ENCODE measurements at places on chromosomes 16 and 17.

DNA sequence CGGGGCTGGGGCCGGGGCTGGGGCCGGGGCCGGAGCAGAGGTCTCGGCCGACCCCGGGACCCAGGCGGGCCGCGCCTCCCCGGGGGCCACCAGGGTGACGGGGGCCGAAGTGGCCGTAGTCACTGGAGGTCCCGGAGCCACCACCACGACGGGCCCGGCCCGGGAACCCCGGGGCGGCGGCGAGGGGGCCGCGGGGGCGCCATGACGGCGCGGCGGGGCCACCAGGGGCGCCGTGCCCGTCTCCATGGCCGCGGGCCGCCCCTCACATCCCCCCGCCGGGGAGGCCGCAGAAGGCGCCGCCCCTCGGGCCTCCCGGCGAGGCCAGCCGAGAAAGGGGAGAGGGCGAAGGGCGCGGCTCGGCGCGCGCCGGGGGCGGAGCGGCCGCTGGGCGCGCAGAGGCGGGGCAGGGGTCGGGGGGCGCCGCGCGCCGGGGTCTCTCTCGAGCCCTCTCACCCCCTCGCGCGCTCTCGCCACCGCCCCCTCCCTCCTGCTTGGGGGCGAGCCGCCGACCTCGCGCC, 297 bp downstream of the TBC1D10B start:
- DNase-seq, result no peak

DNA sequence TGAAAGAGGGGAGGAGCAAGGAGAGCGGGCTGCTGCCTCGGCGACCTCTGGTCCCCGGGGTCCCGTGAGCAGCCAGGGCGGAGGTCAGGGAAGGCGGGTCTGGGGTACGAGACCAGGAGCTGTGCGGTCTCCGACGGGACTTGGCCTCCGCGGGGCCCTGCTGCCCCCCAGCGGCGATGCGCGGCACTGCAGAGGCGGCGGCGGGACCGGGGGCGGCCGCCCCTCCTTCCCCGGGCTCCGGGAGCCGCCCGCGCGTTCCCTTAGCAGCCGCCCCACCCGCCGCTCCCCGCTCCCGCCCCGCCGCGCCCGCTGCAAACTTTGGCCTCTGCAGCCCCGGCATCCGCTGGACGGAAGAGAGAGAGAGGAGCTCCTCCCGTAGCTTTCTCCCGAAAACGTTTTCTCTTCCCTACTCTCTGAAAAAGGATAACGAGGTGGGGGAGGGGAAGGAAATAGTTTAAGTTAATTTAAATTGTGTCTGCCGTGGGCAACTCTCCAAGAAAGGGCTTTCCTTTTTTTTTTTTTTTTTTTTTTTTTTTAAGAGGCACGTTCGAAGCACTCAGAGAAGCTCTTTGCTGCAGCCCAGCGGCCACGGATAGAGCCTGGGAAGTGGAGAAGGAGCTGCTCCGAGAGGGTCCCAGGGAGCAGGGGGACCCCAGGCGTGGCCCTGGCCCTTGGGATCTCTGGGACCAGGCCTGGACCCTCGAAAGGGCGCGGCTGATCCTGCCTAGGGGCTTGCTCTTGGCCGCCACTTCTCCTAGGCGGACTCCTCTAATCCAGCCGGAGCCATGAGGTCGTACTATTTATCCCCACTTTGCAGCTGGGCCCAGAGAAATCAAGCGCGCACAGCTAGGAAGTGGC, 43.2 kb downstream of the C16orf82 start:
- no peak for DNase-seq

DNA sequence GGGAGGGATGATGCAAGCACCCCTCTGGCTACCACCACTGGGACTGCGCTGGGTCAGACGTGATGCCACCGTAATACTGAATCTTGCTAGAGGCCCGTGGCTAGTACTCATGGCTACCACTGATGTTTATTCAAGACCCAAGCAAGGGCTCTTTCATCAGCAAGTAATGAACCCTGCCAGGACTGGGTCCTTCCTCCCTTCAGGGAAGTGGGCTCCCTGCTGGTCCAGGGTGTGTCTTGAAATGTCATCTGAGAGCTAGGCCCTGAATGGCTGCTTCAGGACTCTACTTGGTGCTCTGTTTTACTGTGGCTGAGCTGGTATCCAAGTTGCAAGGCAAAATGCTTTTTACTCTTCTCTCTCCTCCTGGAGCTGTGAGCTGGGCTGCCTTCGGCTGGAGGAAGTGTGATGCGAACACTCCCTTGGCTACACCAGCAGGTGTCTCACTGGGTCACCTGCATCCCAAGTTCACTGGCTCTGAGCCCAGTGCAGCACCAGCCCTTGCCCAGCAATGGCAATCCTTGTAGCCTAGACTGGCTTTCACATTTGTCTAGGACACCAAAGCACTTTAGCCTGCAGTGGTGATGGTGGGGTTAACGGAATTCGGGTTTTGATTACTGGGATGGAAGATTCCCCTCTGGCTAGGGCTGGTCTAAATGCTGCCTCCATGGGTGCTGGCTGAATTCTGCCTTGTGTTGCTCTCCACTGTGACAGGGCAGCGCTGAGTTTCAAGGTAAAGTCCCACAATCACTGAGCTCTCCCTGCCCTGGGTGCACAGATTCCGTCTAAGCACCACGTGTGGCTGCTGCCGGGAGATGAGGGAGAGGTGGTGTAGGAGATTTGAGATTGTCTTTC, 98.6 kb downstream of the USP22 start:
- DNase-seq, result no peak

DNA sequence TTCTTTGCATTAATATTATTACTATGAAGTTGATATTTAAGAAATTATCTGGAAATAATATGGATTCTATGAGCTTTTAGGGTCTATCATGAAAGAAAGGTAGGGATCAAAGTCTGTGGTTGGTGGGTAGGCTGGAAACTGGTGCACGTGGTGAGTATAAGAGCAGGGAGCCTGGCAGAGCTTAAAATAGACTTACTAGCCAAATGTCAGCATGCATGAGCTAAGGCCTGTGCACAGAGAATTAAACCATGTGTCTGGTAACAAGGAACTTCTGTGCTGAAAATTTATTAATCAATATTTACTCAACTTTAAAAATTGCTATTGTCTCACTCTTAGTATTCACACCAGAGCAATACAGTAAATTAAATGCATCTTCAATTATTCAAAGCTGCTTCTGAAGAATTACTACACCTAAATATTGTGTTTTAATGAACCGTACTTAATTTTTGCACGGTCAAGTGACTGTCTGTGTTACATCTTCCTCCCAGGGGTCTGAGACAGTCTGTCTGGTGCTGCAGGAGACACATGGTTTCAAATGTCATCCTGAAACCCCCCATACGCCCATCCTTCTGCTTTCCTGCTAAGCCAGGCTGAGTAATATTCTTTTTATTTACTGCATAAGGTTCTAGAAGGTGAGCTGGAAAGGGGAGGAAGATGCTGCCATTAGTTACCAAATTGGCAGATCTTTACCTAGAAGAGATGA, 161.0 kb upstream of the NLRP1 start:
- DNase-seq, result no peak

Measured in chondrocyte (in vitro differentiated cells).